ENCODE measurements at places on chromosomes 11 and 22.

DNA sequence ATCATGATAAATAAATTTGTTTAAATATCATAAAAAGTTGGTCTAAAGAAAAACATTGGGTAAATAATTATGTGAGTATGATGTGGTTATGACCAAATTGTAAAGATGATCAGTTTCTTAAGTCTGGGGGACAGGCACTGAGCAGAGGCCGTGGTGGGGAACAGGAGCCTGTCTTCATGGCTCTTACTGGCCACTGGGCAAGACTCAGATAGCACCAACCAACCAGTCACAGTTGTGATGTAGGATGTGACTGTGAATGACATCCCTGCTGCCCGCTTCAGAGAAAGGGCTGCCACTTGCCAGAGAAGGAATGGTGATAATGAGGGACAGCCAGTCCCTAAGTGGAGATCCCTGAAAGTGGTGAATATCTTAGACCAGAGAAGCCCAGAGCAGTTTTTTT lies 7.0 kb downstream of the PTPRJ start:
- DNase-seq = no peak

- no peak for DNase-seq
Measured at GRCh38 chr11:44563711-44564110, 1.8 kb upstream of the CD82 start.

DNA sequence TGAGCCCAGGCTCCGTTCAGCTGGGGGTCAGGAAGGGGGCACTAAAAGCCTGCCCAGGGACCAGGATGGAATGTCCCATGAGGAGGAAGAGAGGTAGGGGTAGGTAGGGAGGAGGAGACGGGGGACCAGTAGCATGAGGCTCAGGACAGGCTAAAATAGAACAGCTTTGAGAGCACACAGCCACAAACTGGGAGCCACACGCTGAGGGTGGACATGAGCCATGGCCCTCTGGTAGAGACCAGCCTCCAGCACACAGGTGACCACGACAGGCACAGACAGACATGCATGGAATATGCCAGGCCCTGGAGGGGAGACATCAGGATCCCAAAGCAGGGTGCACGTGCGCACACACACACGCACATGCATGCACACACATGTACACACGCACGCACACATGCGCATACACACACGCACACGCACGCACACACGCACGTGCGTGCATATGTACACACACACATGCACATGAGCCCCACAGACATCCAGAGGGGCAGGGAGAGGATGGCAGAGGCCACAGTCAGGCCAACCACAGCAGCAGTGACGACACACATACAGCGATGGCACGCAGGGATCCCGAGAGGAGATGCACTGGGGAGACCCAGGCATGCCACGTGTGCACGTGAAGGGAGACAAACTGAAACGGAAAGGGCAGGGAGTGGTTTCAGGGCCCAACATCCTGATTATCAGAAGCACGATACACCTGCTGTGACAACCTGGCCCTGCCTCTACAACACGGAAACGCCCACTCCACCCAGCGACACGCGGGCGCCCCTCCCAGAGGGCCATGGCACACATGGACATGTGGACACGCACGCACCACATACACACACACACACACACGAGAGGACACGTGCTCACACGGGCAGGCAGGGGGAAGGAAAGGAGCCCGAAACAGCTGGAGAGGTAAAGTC lies 25.7 kb downstream of the LRRC10B start:
- DNase-seq = no peak

DNA sequence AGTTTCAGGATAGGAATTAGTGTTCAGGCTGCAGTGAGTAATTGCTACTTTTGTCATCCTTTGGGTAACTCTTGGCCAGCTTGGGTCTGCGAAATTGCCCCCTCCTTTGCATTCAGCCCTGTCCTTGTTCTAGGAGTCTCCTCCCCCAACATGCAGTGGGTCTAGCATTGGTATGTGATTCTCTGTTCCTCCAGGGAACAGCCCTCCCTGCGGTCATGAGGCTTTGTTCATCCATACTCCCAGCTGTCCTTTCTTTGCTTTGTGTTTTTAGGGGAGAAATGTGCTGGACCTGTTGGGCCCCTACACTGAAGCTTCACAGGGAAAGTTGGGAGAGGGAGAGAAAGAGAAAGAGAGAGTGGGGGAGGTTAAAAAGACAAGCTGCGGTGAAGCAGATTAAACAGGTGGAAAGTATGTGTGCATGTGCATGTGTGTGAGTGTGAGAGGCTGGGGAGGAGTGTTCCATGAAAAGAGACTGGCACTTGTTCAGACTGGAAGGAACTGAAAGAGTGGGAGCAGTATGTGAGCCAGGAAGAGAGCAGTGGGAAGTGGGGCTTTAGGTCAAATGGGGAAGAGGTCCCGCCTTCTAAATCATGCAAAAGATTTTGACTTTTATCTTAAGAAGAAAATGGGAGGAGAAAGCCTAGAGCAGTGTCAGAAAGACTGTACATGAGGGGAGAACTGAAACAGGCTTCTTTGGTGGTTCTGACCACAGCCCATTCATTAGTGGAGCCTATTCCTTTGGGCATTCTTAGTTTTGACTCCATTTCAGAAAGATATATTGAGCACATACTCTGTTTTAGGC lies 17.9 kb upstream of the SESN3 start:
- DNase-seq = no peak

DNA sequence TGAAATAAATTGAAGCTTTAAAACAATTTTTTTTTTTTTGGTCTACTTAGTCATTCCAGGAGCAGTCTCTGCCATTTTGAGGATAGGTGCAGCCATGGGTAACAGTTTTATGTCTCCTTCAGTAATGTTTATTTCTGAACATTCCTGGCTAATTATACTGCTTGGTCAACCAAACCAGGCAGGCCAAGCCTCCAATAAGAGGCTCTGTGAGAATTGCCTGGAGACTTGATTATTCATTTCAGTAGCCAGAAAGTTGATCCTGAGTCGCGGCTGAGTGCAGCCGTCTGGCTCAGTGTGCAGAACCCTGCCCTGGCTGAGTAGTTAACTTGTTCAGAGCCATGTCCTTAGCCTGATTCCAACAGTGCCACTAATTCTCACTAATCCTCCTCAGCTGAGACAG lies 364.0 kb upstream of the FAT3 start:
- DNase-seq = no peak

DNA sequence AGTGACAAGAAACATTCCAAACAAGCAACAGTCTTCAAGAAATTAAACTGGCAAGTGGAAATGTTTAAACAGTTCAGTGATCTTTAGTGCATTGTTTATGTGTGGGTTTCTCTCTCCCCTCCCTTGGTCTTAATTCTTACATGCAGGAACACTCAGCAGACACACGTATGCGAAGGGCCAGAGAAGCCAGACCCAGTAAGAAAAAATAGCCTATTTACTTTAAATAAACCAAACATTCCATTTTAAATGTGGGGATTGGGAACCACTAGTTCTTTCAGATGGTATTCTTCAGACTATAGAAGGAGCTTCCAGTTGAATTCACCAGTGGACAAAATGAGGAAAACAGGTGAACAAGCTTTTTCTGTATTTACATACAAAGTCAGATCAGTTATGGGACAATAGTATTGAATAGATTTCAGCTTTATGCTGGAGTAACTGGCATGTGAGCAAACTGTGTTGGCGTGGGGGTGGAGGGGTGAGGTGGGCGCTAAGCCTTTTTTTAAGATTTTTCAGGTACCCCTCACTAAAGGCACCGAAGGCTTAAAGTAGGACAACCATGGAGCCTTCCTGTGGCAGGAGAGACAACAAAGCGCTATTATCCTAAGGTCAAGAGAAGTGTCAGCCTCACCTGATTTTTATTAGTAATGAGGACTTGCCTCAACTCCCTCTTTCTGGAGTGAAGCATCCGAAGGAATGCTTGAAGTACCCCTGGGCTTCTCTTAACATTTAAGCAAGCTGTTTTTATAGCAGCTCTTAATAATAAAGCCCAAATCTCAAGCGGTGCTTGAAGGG lies 6.0 kb downstream of the MALAT1 start:
- no peak for DNase-seq

DNA sequence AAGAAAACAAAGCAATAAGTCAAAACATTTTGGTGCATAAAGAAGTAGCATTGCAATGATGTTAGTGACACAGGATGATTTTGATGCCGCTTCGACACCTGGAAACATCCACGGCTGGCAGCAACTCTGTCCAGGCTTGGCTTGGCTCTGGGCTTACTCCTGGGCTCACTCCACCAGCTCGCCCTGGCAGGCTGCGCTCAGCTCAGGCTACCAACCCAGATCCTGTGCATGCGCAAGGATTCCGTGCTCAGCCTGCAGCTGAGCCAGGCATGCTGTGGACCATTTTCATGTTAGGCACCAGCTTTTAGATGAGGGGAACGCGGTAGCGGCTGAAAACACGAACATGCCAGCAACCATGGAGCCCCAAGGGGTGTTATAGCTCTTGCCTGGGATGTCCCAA lies 66.0 kb downstream of the SLC25A17 start:
- DNase-seq = no peak

DNA sequence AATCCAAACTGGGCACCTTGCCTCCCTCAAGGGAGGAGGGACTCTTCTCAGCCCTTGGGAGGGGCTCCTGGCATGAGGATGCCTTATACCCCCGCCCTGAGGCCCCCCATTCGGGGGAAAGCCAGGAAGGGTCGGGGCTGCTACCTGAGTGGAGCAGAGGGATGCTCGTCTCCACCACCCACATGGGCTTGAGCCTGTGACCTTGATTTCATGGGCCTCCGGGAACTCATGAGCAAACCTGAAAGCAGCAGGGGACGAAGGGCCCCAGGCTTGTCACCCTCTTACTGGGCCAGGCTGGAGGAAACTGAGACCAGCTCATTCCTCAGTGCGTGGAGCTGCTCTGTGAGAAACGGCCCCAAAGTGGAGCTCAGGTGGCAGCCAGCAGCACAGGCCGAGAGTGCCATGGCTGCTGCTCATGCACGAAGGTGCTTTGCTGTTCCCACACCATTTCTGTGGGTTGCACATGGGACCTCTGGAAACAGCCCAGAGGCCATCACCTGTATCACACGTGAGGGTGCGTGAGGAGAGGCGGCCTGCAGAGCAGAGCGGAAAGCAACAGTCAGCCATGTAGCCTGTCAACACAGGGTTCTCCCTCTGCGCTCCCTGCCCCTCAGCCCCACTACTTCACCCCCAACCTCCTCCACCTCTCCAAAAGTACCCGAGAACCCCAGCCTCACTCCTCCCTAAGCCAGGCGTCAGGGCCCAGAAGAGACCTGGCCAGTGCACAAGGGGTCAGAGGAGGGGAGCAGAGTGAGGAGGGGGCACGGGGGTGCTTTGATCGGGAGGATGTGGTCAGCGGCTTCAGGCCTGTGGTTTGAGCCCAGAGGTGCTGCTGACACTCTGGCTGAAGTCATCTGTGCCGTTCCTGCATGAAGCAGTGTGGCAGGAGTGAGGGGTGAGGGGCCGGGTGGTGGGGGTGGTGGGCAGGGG lies 14.1 kb upstream of the IL2RB start:
- DNase-seq = peak; percentile 81

- no peak for DNase-seq
Measured at GRCh38 chr11:34747251-34747650, 126.4 kb downstream of the EHF start.

- DNase-seq = peak; percentile 44
Measured at GRCh38 chr22:26579331-26579886, 10.5 kb downstream of the TPST2 start.

DNA sequence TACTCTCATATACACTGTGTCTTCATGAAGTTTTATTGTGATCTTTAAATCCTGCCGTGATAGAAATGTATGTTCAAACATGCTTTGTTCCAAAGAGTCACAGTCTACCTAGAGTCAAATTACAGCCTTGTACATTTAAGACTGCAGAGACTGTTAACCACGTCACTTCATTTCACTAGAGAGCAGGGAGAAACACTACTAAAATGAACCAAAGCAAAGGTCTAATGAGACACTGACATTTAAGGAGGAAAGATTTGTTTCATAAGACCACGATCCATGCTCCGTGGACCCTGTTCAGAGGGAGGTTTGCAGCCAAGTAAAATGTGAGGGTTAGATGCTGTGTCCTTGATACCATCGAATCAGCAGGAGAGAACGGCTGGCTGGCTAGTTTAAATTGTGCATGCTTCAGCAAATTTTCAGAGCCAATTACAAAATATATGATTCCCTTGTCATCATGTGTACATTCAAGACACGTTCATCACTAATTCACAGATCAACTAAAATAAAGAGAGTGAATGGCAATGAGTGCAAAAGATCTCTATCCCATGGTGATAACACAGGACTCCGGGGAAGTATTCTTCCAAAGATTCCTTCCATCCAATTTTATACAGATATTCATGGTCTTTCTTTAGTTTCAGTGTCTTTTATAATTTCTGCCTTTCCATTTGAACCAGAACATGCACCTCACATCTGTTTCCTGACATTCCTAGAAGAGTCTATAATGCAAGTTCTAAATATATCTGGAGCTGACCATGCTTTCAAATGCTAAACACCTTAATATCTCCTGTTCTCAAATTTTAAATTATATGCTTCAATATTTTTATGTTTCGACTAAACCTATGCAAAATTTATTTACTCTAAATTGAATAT lies 960.9 kb upstream of the FAT3 start:
- DNase-seq = no peak

- DNase-seq = no peak
Measured at GRCh38 chr11:120289426-120289825, 35.7 kb upstream of the TLCD5 start.

Measured in activated T-cell treated with anti-CD3 and anti-CD28 coated beads for 48 hours (primary cell).